ENCODE measurements at places on chromosomes 16 and 17.

GRCh38 chr16:68364561-68364998 lies 53.8 kb downstream of the PRMT7 start:
- no peak for DNase-seq

GRCh38 chr17:41082626-41083025 lies 1.3 kb upstream of the KRTAP4-7 start:
- no peak for DNase-seq

DNA sequence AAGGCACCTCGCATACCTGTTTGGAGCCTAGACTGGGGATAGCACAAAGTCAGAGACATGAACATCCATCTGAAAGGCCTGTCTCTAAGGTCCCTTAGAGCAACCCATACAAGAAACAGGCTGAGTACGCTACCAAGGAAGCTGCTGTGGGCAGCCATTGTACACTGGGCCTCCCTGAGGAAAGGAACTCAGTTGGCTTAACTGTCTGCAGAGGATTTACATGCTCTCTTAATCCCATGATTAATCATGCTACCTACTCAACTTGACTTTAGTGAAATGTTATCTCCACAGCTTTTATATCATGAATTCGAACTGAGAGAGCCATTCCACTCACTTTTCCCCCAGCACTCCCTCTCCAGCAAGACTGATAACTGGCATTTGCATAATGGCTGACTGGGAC lies 26.0 kb downstream of the PHLPP2 start:
- no peak for DNase-seq

- no peak for DNase-seq
Measured at GRCh38 chr16:50012182-50012581, 12.8 kb upstream of the CNEP1R1 start.

DNA sequence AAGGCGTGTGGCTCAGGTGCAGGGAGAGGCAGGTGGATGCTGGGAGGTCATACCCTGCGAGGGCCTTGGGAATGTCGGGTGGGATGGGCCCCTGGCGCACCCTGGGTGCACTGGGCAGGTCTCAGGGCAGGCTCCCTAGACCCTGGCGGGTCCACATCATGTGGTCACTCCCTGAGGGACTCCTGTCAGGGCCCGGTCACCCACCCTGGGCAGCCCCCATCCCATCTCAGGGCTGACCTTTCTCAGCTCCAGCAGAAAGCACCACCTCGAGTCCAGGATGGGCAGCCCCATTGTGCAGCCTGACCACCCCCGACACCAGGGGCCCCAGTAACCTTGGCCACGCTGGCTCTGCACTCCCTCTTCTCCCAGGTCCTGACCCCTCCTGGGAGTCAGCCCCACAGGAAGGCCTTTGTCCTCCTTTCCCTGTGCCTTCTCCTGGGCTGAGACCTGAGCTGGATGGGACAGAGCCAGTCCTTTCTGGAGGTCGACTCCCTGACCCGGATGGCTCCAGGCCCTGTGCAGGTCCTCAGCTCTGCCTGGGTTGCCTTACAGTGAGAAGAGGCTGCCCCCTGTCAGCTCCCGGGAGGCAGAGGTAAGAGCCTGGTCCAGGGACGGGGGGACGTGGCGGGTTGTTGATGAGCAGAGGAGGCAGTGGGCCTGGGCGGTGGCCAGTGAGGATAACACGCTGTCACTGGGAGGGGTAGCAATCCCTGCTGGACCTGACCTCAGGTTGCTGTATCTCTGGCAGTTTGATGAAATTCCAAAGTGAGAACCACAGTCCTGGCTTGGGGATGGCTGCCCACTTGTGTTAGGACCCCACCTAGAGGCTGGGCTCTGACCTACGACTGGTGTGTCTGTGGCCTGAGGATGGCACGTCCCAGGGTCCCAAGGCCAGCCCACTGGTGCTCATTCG lies 77.9 kb downstream of the GOSR1 start:
- no peak for DNase-seq

DNA sequence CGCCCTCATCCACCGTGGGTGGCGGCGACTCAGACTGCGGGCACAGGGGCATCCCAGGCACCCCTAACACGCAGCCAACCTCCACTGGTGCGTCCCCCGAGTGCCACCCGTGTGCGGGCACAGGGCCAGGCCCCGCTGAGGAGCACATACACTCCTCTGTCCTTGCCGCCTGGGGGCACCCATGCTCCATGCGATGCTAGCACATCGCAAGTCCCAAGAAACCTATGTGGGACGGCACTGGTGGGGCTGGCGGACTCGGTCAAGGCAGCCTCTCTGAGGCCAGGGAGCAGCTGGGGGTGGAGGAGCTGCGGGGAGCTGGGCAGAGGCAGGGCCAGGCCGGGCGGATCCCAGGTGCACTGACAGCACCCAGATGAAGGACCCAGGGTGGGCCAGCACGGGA lies 4.0 kb downstream of the ZNF598 start:
- DNase-seq, result no peak

DNA sequence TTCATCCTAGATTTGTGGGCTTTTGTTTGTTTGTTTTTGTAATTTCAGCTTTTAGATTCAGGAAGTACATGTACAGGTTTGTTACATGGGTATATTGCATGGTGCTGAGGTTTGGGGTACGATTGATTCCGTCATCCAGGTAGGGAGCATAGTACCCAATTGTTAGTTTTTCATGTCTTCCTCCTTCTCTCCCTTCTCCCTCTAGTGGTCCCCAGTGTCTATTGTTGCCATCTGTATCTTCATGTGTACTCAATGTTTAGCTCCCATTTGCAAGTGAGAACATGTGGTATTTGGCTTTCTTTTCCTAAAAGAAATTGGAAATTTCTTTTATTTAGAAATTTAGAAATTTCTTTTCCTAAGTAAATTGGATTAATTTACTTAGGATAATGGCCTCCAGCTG lies 37.1 kb upstream of the BCAS3 start:
- DNase-seq, result no peak

DNA sequence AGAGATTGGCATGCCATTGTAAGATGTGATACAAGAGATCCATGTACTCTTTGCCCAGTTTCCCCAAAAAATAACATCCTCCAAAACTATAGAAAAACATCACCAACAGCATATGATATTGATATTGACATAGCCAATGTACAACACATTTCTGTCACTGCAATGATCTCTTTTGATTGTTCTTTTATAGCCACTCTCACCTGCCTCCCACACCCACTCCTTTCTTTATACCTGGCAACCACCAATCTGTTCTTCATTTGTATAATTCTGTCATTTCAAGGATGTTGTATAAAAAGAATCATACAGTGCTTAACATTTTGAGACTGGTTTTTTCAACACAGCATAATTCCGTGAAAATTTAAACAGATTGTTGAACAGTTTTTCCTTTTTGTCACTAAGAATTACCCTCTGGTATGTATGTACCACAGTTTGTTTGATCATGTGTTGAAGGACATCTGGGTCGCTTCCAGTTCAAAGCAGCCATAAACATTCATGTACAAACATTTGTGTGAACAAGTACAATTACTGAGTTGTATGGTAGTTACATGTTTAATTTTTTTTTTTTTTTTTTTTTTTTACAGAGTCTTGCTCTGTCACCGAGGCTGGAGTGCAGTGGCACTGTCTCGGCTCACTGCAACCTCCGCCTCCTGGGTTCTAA lies 9.9 kb downstream of the KRTAP9-1 start:
- DNase-seq, result no peak

GRCh38 chr17:55294042-55294751 lies 29.4 kb downstream of the HLF start:
- no peak for DNase-seq

DNA sequence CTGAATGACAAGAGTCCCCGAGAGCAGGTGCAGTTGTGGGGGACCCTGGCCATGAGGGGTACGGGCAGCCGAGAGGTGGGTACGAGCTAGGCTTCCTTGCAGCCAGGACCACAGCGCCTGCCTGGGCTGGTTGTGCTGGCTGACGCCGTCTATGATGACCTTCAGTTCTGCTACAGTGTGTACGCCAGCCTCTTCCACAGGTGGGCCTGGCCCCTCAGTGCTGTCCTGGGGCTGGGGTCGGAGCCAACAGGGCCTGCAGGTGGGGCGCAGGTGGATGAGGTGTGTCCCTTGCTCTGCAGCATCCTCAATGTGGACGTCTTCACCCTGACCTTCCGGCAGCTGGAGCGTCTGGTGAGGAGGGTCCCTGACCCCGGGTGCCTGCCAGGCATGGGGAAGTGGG lies 7.2 kb downstream of the TSR3 start:
- DNase-seq, result no peak

DNA sequence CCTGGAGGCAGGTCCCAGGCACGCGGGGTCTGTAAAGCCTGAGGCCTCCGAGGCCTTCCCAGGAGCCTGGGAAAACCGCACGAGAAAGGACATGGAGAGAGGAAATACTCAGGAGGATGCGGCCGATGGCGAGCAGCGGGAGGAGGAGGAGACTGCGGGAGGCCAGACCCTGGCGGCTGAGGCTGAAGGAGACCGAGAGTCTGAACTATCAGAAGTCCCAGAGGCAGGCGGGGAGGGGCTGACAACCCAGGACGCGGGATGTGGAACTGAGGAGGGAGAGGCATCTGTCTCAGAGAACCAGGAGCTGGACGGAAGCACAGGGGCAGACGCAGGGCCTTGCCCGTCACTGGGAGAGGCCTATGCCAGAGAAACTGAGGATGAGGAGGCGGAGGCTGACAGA lies 2.4 kb downstream of the APOBR start:
- no peak for DNase-seq

DNA sequence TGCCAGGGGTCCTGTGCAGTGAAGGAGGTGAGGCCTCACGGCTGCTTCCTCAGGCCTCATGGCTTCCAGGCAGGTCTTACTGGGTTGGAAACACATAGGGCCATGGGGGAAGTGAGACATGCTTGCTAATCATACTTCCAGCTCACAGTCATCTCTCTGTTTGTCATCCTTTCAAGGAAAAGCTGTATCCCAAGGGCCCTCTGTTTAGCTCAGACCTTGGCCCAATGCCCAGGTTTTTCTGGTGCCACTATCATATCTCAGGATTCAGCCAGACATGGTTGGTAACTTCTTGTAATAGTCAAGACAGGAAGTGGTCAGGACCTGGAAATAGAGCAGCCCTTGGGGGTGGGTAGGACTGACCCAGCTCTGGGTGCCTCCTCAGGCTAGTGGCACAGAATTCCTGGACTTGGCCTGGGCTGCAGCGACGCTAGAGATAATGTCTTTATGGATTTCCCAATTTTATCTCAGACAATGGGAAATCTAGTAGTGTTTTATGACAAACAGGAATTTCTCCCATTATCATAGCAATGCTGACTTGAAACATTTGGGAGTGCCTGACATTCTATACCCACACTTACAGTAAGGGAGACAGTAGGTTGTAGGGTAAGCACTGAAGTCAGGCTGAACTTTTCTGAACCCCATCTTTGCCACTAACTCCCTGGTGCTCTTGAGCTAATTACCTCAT lies 13.5 kb upstream of the ITGB3 start:
- no peak for DNase-seq

GRCh38 chr17:65433157-65433556 lies 128.3 kb downstream of the AXIN2 start:
- no peak for DNase-seq

- no peak for DNase-seq
Measured at GRCh38 chr16:86681031-86681756, 102.8 kb downstream of the FOXL1 start.

DNA sequence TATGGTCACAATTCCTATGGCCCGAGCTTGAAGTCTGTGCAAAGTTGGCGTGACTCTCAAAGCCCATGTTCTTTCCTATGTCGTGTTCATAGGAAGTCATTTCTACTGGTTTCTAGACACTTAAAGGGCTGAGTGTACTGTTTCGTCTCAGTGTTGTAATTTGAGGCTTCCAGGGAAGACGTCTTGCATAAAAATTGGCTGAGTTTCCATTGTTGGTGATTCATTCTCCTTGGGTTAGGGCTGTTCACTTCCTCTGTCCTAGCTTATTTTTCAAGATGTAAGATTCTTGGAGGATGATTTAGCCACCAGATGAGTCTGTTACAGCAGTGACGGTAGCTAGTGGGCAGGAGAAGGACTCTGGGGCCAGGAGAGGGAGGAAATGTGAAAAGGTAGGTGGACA lies 43.1 kb downstream of the PIK3R5 start:
- DNase-seq, result no peak

GRCh38 chr16:72785171-72785570 lies 262.8 kb downstream of the ZFHX3 start:
- no peak for DNase-seq

- no peak for DNase-seq
Measured at GRCh38 chr17:2241823-2242222, 61.8 kb downstream of the SMG6 start.

DNA sequence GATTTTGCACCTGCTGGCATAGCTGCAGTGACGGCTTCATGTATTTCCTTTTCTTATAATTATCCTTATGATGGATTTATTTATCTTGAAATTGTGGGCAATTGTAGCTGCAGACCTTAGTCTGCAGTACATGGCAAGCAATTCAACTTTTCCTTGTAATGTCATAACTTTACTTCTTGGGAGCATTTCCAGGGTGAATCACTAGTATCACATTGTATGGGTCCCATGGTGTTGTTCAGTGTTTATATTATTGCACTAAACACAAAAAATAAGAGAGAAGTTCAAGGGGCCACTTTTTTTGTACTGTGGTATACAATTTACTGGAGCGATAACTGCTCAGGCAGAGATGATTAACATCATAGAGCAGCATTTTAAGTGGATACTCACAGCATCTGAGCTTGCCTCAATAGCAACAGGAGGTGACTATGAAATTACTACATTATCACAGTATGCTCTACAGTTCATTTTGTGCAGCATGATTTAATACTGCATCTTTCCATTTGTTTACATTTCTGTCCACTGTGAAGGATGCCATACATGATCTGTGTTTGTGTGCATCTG lies 169.5 kb downstream of the STX8 start:
- no peak for DNase-seq

GRCh38 chr17:3911271-3912053 lies 4.8 kb downstream of the P2RX1 start:
- DNase-seq, result no peak

- no peak for DNase-seq
Measured at GRCh38 chr17:82684228-82684841, 14.2 kb downstream of the RAB40B start.

- DNase-seq, result no peak
Measured at GRCh38 chr17:60559995-60560859, 34.2 kb upstream of the APPBP2 start.

GRCh38 chr17:46943501-46944393 lies 20.8 kb downstream of the GOSR2 start:
- no peak for DNase-seq

GRCh38 chr17:27367121-27367981 lies 73.4 kb downstream of the WSB1 start:
- DNase-seq, result no peak

DNA sequence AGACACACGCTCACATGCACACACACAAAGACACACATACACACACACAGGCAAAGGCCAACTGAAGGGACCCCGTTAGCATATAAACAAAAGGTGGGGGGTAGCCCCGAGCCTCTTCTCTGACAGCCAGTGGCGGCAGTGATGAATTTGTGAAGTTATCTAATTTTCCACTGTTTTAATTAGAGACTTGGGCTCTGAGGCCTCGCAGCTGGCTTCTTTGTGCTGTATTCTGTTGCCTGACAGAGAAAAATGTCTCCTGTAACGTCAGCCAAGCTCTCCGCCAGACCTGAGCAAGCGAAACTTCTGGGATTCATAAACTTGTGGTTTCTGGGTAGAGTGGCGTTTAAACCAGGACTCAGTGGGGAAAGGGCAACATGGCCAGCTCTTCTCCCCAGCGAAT lies 113.9 kb upstream of the FOXF1 start:
- DNase-seq, result no peak

- no peak for DNase-seq
Measured at GRCh38 chr17:40443988-40444899, 994 bp downstream of the IGFBP4 start.
